ENCODE measurements at places on chromosomes 2 and 18.
A peak's percentile ranks its signal among the peaks of the same experiment; 100 is the strongest.

DNA sequence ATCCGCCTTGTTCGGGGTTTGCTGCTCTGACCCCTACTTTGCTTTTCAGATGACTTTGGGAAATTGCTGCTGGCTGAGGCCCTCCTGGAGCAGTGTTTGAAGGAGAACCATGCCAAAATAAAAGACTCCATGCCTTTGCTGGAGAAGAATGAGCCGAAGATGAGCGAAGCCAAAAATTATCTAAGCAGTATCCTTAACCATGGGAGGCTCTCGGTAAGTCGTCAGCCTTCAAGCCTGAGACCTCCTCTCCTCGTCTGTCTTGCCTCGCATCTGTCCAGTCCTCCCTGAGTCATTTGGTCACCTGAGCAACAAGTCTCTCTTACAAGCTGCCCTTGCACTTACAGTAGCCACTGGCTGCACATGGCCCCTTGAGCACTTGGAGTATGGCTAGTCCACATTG lies 34.7 kb upstream of the MCFD2 start:
- DNase-seq: no peak

DNA sequence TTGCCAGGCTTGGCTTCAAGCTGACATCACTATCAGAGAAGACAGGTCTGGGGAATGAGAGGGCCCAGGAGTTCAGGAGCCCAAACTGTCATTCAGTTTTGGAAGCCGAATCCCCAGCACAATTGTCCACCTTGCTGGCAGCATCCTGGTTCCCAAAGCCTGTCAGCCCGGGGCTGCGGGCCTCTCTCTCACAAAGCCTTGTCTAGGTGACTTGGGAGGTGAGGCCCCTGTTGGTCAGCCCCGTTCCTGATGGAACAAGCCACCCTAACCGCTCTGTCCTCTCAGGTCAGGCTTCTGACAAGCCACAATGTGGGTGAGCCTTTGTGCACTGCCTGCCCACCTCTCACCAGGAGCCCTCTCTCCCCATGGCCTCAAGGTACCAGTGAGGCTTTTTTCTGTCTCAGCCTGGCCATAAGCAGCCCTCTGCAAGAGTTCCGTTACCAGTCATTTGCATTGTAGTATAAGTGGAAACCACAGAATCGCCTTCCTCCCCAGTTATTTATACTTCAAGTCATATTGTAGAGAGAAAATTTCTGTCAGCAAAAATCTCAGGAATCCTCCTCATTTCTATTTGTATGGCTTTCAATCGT lies 100.6 kb downstream of the MSH2 start:
- DNase-seq: no peak

GRCh38 chr18:49250816-49251388 lies 209.5 kb downstream of the DYM start:
- no peak for DNase-seq

DNA sequence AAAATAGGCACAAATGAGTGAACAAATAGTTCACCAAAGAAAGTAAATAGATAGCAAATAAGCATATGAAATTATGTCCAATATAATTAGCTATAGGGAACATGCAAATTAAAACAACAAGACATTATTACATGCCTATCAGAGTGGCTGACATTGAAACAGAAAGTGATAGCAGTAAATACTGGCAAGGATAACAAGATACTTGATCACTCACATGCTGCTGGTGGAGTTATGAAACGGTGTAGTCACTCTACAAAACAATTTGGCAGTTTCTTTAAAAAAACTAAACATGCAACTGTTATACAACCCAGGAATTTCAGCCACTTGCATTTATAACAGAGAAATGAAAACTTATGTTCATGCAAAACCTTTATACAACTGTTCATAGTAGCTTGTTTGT lies 439.2 kb upstream of the ACVR2A start:
- no peak for DNase-seq

GRCh38 chr2:201450954-201451291 lies 335 bp downstream of the TRAK2 start:
- no peak for DNase-seq

DNA sequence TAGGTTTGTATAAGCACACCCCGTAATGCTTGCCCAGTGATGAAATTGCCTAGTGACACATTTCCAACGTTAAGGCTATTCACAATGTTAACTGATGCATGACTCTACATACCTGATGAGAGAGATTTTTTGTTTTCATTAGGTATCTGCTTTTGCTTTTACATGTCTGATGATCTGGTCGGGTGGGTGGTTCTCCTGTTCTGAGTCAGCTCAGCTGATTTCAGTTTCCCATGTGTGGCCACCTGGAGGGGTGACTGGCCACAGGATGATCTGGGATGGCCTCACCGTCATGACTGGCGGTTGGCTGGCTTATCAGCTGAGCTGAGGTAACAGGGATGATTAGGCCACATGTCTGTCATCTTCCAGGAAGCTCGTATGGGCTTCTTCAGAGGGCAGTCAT lies 33.8 kb upstream of the ACYP2 start:
- peak; percentile 6 for DNase-seq

GRCh38 chr2:62071760-62072680 lies 123.9 kb upstream of the B3GNT2 start:
- DNase-seq: no peak

- no peak for DNase-seq
These were observed 86.3 kb downstream of the MDH1 start for GRCh38 chr2:63675026-63675425.

DNA sequence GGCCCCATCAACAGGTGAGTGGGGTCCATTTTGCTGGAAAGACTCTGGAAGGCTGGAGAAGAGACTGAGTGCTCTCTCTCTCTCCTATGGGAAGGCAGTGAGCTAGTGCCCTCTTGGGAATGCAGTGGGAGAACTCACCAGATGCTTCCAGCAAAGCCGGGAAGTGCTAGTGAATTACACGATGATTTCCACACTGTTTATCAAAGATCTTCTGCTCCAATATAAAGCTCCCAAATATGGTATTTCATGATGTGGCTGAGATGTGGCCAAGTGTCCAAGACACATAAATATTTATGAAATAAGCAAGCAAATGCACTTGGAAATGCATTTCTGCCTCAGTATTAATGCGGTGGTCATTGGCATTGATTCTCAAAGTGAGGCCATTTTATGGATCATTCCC lies 135.9 kb downstream of the VAPA start:
- DNase-seq: no peak

- DNase-seq: no peak
These were observed 301.3 kb upstream of the RGPD4 start for GRCh38 chr2:107525406-107525805.

GRCh38 chr2:241132538-241133435 lies 16.5 kb downstream of the PASK start:
- DNase-seq: no peak

DNA sequence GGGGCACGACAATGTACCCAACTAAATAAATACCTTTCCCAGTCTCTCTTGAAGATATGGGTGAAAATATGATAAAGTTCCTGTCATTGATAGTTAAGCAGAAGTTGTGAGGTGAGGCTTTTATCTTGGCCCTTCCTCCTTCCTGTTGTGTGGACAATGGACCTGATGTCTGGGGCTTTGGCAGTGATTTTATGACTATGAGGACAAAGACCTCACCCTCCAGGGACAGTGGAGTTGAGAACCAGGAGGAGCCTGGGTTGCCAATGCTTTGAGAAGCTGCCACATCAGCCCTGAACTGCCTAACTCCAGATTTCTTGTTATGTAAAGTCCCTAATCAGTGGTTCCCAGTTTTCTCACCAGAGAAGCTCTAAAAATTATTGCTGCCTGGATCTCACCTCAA lies 20.8 kb upstream of the MGAT4A start:
- DNase-seq: no peak

GRCh38 chr2:8119782-8120505 lies 561.9 kb upstream of the ID2 start:
- DNase-seq: no peak

GRCh38 chr18:73839441-73839840 lies 308.2 kb downstream of the FBXO15 start:
- no peak for DNase-seq

- DNase-seq: no peak
These were observed 53.7 kb upstream of the APCDD1 start for GRCh38 chr18:10400534-10401307.

DNA sequence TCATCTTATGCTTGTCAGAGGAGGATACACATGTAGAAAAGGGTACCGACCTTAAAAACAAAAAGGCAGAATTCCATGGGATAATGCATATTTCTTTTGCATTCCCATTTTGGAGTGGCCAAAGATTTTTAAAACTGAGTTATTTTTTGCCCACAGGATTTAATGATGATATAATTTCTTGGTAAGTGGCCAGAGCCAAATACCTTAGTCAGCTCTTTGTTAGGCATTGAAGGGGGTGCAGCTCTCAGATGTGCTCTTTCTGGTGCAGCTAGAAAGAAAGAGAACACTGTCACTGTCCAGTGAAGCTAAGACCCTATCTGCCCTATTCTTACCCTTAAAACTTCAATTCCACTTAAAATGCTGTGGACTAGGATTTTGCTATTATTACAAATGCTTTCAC lies 10.8 kb downstream of the COQ10B start:
- no peak for DNase-seq

DNA sequence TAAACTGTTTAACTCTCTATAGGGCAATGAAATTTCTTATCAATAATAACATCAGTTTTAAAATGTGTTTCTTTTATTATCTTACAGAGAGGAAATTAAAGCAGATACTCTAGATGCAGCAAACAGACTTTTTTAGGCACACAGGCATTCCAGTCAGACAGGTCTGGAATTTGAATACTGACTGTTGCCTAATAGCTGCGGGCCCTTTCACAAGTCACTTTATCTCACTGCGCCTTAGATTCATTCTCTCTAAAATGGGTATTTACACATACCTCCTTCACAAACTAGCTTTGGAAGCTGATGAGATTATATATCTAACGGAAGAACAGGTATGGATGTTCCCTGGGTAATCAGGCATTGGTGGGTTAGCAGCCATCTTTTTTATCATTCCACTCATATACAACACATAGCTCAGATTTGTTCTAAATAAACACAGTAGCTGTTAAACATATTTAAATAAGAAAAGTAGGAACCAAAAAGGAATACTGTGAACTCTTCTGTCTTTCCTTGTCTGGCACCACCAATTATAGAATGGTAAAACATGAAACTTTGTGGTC lies 104.2 kb downstream of the LRP2 start:
- DNase-seq: no peak

GRCh38 chr2:227378371-227378782 lies 729 bp downstream of the TM4SF20 start:
- no peak for DNase-seq

GRCh38 chr18:44786688-44787087 lies 106.0 kb downstream of the SETBP1 start:
- DNase-seq: no peak

- DNase-seq: no peak
These were observed 12.4 kb downstream of the XIRP2 start for GRCh38 chr2:166900700-166901099.

DNA sequence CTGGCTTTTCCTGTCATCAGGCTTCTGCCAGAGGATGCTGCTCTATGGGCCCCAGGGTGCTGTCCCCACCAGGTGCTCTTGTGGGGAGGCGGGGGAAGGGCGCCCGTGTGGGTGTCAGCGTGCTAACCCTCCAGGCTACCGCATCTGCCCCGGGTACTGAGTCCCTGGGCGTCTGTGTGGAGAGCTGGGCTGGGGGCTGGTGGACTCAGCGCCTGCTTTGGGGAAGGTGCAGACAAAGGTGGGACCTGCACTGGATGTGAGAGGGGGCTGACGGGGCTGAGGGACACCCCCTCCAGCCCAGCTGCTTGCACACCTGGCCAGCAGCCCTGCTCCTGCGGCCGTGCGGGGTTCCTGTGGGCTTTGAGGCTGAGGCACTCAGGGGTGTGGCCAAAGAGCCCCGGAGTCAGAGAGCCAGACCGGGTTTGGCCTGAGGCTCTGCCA lies 120.7 kb upstream of the PXDN start:
- DNase-seq: no peak

DNA sequence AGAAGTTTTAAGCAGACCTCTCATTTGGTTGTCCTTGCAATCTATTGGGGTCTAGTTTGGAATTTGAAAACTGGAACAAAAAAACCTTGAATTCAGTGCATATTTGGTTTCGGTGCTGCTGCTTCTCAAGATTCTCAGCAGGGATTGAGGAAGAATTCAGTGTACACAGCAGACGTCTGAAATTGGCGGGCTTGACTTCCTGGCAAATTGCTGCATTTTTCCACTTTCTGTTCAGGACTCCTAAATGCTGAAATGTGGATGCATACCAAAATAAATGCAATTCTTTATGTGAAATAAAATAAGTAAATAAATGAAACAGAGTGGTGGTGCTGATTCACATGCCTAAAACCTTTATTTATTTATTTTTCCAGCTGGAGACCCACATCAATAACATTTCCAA lies 332.4 kb upstream of the KYNU start:
- no peak for DNase-seq

DNA sequence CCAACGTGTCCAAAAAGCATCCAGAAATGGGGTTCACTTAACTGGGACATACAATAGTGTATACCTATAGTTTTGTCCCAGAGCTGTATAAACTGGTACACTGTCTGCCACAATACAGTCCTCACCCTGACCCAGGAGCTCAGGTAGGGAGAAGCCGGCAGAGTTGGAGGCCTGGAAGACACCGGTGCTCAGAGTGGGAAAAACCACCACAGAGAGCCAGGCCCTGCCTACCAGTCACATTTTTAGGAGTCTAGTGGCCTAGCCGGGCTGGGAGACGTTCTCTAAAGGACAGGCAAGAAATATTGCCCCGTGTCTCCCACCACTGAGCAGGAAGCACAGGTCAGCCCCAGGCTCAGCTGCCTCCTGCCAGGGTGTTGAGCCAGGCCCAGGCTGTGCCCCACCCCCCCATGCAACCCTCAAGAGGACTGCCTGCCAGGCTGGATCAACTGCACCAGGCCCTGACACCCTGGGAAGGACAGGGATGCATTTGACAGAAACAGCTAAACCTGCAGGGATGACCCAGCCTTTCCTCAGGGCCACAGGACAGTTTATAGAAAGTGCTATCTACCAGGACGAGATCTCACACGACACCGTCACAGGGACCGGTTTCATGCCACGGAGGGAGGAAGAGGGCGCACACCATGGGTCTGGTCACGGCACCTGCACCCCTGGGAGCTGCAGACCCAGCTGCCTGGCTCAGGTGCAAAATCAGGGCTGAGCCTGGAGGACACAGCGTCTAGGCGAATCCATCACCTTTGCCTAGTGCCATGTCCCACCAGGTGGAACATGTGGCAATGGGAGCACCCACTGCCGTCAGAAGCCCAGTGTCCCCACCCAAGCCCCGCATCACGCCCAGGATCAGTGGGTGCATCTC lies 89.9 kb downstream of the TMEM18 start:
- no peak for DNase-seq

DNA sequence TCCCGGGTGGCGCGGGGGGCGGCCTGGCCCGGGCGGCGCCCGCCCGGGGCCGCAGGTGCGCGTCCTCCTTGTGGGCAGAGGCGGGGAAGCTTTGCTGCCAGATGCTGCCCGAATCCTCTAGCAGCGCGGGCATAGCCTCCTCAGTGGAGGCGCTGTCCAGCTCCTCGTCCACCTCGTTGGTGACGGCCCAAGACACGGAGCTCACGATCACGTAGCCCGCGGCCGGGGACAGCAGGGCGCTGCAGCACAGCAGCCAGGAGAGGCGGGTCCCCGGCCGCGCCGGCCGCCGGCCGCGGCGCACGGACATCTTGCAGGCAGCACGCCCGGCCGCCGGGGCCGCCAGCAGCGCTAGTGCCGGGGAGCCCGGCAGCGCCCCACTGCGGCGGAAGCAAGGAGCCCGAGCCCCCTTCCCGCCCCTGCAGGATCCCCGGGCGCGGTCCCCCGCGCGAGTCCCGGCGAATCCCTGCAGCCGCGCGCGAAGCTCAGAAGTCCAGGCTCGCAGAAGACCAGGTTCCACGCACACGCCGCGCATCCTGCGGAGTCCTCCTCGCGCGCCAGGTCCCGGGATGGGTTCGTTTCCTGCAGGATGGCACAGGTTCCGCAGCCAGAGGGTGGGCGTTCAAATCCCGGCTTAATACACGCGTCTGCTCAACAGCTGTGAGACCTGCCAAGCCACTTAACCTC lies at the start of gene CREG2:
Gene CREG2, minus strand, starts transcription at position 353 of the 684 bp plus-strand sequence. Its CDS starts 46 bp downstream, at position 307.
- DNase-seq: peak; percentile 63

All from stimulated activated CD4-positive, alpha-beta T cell treated with anti-CD3 and anti-CD28 coated beads, Interleukin-4, amount 100 ng/mL, for 1 hour (primary cell).